Tongue (tissue), 3 donors: ENCODE measurements at places on chromosomes 13 and 19. TPM values are rescaled to one million over a fixed set of nuclear protein-coding genes. Genes with fewer than 3 reads are reported as not detected.
A peak's percentile ranks its signal among the peaks of the same experiment; 100 is the strongest.

DNA sequence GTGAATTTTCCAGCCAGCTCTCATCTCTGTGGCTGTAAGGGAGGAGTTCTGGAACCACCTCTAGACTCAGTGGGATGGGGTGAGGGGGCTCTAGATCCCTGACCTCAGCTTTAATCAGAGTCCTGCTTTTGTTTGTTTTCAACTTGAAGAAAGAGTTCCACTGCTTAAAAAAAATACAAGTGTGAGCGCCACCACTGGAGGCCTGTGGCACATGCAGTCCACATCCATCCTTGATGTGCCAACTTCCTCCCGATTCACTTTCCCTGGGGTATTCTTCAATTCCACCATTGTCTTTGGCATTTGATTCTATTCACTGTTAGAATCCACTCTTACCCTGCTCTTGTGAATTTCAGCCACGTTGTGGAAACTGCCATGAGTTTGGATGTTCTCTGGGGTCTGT lies 62.4 kb upstream of the GJB6 start:
- no peak for DNase-seq

DNA sequence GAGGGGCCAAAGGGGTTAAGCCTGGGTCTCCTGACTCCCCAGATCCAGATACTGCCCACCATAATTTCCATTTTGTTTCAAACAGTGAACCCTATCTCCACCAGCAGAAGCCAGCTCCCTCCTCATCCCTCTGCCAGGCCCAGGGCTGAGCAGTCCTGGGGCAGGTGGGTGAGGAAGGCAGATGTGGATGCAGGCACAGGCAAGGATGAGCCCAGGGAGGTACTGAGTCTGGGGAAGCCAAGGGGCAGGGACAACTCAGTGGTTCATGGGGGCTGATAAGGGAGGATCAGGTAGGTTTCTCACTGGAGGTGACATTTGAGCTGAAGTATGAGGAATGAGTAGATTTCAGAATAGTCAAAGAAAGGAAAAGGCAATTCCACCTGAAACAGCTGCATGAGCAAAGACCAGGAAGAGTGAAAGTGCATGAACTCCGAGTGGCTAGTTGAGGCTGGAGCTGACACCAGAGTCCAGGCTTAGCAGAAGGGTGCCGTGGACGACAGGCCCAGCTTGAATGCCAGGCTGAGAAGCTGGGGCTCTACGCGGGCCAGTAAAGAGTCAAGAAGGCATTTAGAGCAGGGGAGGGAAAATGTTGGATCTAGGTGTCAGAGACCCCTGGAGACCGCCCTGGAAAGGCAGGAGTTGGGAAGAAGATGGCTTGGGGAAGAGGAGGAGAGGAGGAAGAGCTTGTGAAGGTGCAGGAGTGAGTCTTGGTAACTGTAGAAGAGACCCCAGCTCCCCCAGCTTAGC lies 10.3 kb downstream of the CIC start:
- DNase-seq = no peak

DNA sequence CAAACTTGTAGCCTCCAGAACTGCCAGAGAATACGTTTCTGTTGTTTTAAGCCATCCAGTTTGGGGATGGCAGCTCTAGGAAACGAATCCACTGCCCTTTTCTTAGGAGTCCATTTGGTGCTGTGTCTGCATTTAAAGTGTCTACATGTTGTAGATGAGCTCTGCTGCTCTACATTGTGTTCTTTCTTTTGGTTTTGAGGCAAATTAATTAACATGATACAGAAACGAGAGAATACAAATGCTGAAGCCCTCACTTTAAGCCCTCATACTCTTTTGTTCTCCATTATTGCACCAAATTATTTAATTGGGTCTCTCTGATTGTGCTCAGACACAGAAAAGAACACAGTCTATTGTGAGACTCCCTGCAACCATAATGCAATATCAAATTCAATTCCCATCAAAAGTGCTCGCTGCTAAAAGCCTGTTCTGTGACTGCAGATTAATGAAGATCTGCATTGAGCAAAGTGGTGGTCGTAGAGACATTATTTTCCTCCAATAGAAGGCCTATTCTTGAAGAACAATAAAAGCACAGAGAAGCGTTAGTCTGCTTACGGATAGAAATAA lies 166.3 kb upstream of the SOX21 start:
- DNase-seq = no peak

- DNase-seq = no peak
Measured at GRCh38 chr13:80386002-80386401, 45.1 kb upstream of the SPRY2 start.

- DNase-seq = peak; percentile 59
Measured at GRCh38 chr13:62309904-62310303, 894.3 kb upstream of the PCDH20 start.

- DNase-seq = peak; percentile 65
Measured at GRCh38 chr13:23469951-23470421, 36.5 kb upstream of the SACS start.

GIPR gene
- not detected for total RNA-seq

TFPT gene
- total RNA-seq = 8.7 TPM
